ENCODE measurements at places on chromosomes 2 and 18.

GRCh38 chr2:207561386-207562080 is 31.8 kb downstream of the CREB1 start:
- DNase-seq: no peak

DNA sequence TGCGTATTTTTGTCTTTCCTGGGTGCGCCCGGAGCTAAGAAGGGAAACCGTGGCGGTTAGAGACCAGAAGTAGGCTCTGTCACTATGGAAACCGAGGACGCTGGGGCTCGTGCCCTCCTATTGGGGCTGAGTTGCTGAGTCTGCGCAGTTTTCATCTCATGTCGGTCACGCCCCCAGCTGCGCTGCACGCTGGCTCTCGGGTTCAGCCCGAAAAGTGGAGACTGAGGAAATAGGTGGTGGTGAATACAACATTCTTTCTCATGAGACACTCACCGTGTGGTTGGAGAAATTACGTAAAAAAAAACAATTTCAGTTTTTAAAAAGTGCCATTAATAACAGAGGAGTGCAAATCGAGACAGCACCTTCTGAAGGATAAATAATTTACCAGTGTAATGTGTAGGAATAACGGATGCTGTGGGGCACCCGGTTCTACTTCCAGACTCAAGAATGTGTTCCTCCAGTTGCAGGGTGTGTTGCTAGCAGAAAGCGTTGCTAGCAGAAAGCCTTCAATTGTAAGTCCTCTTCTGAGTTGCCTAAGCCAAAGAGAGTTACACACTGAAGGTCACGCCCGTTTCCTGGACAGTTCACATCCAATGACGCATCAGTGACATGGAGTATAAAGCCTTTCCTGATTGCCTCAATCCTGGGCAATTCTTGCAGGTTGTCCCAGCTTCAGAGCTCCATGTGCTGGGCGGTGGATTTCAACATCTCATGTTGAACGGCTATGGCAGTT is 20.4 kb upstream of the CXXC1 start:
- peak; percentile 90 for DNase-seq

DNA sequence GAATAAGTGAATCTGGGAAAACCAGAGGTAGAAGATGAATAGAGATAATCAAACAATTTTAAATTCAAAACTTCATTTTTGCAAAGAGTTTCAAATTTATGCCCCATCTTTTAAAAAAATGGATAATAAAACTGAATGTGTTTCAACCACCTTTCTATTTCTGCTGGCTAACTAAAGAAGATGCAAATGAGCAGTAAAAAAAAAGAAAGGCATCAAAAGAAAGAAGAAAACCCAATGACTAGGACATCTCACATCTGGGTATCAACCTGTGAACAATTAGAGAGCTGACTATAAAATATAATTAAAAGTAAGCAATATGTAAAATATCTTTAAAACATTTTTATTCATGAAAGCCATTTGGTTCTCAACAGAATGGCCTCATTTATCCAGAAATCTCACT is 2.5 kb downstream of the PGAP1 start:
- DNase-seq: no peak

DNA sequence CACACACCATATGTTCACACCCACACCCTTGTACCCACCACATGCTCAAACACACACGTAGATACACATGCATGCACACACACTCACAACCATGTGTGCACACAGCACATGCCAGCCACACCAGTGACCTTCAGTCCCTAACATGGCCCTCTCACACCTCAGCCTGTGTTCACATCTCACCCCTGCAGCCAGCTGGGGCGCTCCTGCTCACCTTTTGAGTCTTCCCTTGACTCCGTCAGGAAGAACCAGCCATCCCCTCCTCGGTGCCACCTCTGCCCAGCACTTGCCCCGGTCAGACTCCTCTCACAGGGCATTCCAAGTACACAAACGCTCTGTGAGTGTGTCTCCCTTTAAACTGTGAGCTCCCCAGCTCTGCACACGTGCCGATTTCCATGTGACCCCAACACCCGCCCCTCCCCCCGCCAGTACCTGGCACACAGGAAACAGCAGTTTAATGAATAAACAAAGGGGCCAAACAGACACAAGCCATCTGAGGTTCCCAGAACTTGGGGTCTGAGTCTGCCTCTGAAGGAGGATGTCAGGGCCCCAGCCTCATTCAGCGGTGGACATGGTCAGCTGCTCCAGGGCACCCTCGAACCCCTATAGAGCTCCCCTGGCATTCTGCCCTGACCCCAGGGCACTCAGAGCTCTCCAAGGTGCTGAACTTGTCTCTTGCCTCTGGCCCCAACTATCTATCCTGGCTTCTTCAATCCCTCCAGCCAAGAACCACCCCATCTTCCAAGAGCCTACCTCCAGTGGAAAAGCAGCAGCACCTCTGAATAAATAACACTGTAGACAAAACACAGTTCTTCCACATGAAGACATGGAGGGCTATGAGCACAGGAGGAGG is 252.9 kb downstream of the ATAD2B start:
- no peak for DNase-seq

DNA sequence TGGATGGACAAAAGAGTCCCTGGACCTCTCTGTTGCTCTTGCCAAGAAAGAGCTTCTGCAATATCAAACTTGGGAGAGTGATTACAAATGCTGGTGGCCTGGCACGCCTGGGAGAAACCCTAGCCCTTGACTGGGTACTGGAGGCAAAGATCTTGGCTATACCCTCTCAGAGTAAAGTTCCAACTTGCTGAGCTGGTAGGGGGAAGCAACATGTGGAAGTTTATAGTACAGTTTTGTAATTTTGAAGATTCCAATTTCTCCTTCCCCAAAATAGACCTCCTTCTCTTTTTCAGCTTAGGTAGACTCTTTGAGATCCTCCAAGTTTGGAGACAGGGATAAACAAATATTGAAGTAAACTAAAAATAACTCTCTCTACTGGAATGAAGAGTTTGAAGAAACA is 645.3 kb downstream of the NR4A2 start:
- DNase-seq: no peak
